ENCODE measurements at places on chromosomes 6 and 20.
A peak's percentile ranks its signal among the peaks of the same experiment; 100 is the strongest.

GRCh38 chr20:49386848-49387580 is 95.5 kb downstream of the KCNB1 start:
- no peak overlapping the region for H3K4me3 ChIP-seq
- H3K27ac ChIP-seq = peak overlapping the region; percentile 60
- H3K4me1 ChIP-seq = peaks cover 11% of the 10 kb centered on the region
- no peak for DNase-seq
- H3K36me3 ChIP-seq = no peaks in the 10 kb centered on the region
- H3K27me3 ChIP-seq = peaks cover 37% of the 10 kb centered on the region

DNA sequence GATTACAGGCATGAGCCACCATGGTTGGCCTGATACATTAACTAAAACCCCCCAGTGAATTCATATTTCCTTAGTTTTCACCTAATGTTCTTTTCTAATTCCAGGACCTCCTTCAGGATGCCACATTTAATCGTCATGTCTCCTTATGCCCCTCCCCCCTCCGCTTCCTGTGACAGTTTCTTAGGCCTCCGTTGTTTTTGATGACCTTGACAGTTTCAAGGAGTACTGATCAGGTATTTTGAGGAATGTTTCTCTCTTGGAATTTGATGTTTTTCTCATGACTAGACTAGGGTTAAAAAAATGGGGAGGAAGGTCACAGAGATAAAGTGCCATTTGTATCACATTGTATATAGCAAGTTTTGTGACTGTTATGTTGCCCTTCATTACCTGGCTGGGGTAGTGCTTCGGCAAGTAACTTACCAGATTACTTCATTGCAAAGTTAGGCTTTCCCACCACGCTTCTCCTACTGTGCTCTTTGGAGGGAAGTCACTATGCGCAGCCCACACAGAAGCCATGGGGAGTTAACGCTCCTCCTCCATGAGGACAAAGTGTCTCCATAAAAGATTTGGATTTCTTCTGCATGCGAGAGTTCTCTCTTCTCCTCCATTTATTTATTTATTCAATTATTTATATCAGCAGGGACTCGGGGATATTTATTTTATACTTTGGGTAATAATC is 99.5 kb downstream of the NCR2 start:
- H3K4me1 ChIP-seq = peaks cover 35% of the 10 kb centered on the region
- no peak for DNase-seq
- no peak overlapping the region for H3K4me3 ChIP-seq

DNA sequence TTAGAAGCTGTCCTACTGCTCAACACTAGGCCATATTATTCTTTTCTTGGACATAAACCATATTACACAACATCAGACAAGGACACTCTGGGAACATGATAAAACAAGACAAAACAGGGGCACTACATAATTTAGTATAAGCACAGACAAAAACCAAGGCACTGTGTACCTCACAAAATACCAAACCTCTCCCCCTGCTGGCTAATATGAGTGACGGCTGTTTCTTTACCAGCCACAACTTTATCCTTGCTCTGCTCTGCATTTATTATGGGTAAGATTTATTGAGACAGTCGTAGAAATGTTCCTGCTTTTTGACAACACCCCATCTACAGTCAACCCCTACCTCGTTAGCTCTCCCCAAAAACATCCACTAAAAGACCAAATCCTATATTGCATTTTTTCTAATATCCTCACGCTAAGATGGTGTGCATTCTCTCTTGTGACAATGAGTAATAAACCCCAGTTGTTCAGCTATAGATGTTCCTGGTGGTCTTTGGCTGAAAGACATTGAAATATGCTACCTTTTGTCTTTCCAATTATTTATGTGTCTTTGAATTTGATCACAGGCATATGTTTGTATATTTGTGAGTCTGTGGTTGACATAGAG is 23.8 kb upstream of the POLR1H start:
- H3K4me3 ChIP-seq = no peak overlapping the region
- no peaks in the 10 kb centered on the region for H3K4me1 ChIP-seq
- peaks cover 38% of the 10 kb centered on the region for H3K36me3 ChIP-seq
- no peak overlapping the region for H3K27ac ChIP-seq

GRCh38 chr20:50339466-50339901 is 148.9 kb downstream of the CEBPB start:
- H3K4me1 ChIP-seq = peaks cover 37% of the 10 kb centered on the region
- peaks cover 22% of the 10 kb centered on the region for H3K27me3 ChIP-seq

- peaks cover 9% of the 10 kb centered on the region for H3K4me1 ChIP-seq
- H3K27ac ChIP-seq = no peak overlapping the region
- DNase-seq = no peak
These were observed 8.0 kb upstream of the UBE2J1 start for GRCh38 chr6:89360415-89360999.

- peaks cover 7% of the 10 kb centered on the region for H3K4me1 ChIP-seq
- H3K4me3 ChIP-seq = no peak overlapping the region
- no peak overlapping the region for H3K27ac ChIP-seq
- H3K36me3 ChIP-seq = no peaks in the 10 kb centered on the region
- no peak for DNase-seq
These were observed 311.1 kb upstream of the RNF24 start for GRCh38 chr20:4326195-4327065.

- H3K36me3 ChIP-seq = no peaks in the 10 kb centered on the region
- peaks cover 3% of the 10 kb centered on the region for H3K27me3 ChIP-seq
- no peak for DNase-seq
These were observed 164.4 kb upstream of the KCNG1 start for GRCh38 chr20:51187261-51187660.

- no peak overlapping the region for H3K4me3 ChIP-seq
- H3K4me1 ChIP-seq = peaks cover 30% of the 10 kb centered on the region
- no peak for DNase-seq
- H3K27me3 ChIP-seq = peaks cover 6% of the 10 kb centered on the region
These were observed 42.7 kb upstream of the EZR start for GRCh38 chr6:158861686-158862381.

- peak overlapping the region; percentile 55 for H3K27ac ChIP-seq
- H3K27me3 ChIP-seq = peaks cover 7% of the 10 kb centered on the region
- H3K4me1 ChIP-seq = peaks cover 93% of the 10 kb centered on the region
- peak overlapping the region; percentile 29 for H3K4me3 ChIP-seq
These were observed 2.1 kb downstream of the APOBEC2 start for GRCh38 chr6:41055149-41055548.

- H3K4me1 ChIP-seq = no peaks in the 10 kb centered on the region
- DNase-seq = no peak
- no peak overlapping the region for H3K4me3 ChIP-seq
- H3K27ac ChIP-seq = no peak overlapping the region
These were observed 7.6 kb upstream of the ADGRF4 start for GRCh38 chr6:47690791-47691190.

GRCh38 chr6:6397842-6398241 is 77.4 kb upstream of the F13A1 start:
- H3K36me3 ChIP-seq = no peaks in the 10 kb centered on the region
- no peaks in the 10 kb centered on the region for H3K4me1 ChIP-seq
- H3K27ac ChIP-seq = no peak overlapping the region

DNA sequence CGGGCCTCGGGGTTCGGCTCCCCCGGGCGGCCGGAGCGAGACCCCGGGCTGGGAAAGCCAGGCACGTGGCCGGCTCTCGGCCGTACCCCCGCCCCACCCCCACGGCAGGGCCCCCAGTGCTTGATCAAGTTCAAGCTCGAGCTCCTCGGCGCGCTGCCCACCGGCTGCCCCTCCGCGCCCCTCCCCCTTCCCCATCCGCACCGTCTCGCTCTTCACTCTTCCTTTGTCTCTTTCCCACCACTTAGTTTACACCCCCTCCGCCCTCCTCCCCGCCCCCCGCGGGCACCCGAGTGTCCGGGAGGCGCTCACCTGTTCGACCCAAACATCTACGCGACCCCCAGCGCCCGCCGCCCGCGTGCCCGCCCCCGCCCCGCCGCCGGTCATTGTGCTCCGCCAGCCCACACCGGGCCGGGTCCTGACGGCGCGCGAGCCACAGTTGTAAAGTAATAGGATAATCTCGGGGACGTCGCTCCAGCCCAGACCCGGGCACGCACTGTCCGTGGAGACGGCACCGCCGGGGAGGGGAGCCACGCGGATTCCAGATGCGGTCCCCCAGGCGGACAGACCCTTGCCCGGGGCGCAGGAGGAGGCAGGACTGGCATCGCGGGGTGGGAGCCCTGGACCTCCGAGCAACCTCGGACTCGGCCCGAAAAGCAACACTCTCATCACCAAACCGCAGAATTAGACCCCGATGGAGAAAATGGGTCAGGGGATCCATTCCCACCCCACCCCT is 100.7 kb downstream of the NOL4L start:
- H3K4me3 ChIP-seq = peak overlapping the region; percentile 87
- peaks cover 21% of the 10 kb centered on the region for H3K36me3 ChIP-seq
- peak; percentile 77 for DNase-seq
- H3K27ac ChIP-seq = peak overlapping the region; percentile 72

GRCh38 chr20:60026010-60026409 is 67.8 kb downstream of the CDH26 start:
- peak overlapping the region; percentile 8 for H3K27ac ChIP-seq
- H3K36me3 ChIP-seq = no peaks in the 10 kb centered on the region
- H3K4me3 ChIP-seq = no peak overlapping the region
- no peak for DNase-seq
- no peaks in the 10 kb centered on the region for H3K4me1 ChIP-seq

- no peak for DNase-seq
- peaks cover 4% of the 10 kb centered on the region for H3K27me3 ChIP-seq
- no peak overlapping the region for H3K27ac ChIP-seq
These were observed 105.1 kb upstream of the CNKSR3 start for GRCh38 chr6:154615483-154616025.

- no peak for DNase-seq
- H3K4me1 ChIP-seq = peaks cover 28% of the 10 kb centered on the region
- no peak overlapping the region for H3K4me3 ChIP-seq
- peaks cover 31% of the 10 kb centered on the region for H3K36me3 ChIP-seq
These were observed 116.1 kb upstream of the TIAM2 start for GRCh38 chr6:154878871-154879491.

GRCh38 chr20:14046534-14046933 is 51.2 kb downstream of the MACROD2 start:
- DNase-seq = no peak
- H3K4me3 ChIP-seq = no peak overlapping the region
- peaks cover 4% of the 10 kb centered on the region for H3K36me3 ChIP-seq
- H3K27me3 ChIP-seq = no peaks in the 10 kb centered on the region

GRCh38 chr6:13292774-13293173 is 35.6 kb downstream of the TBC1D7 start:
- peaks cover 29% of the 10 kb centered on the region for H3K4me1 ChIP-seq
- no peak overlapping the region for H3K4me3 ChIP-seq
- DNase-seq = no peak
- peaks cover 3% of the 10 kb centered on the region for H3K27me3 ChIP-seq
- H3K36me3 ChIP-seq = peaks cover 89% of the 10 kb centered on the region
- H3K27ac ChIP-seq = no peak overlapping the region

DNA sequence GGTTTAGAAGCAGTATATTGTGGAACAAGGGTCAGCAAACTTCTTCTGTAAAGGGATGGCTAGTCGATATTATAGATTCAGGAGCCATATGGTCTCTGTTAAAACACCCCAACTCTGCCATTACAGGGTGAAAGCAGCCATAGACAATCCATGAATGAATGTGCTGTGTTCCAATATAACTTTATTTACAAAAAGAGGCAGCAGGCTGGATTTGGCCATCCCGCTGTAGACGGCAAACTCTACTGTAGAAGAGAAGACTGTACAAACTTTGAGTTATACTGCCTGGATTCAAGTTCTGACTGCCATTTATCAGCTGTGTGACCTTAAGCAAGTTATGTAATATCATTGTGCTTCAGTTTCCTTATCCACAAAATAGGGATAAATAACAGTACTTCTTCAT is 33.7 kb upstream of the SNX9 start:
- no peaks in the 10 kb centered on the region for H3K36me3 ChIP-seq
- H3K4me1 ChIP-seq = no peaks in the 10 kb centered on the region
- DNase-seq = no peak

- peaks cover 49% of the 10 kb centered on the region for H3K27me3 ChIP-seq
- H3K4me3 ChIP-seq = no peak overlapping the region
- no peak overlapping the region for H3K27ac ChIP-seq
- H3K4me1 ChIP-seq = no peaks in the 10 kb centered on the region
- DNase-seq = no peak
- no peaks in the 10 kb centered on the region for H3K36me3 ChIP-seq
These were observed 48.7 kb upstream of the FOXQ1 start for GRCh38 chr6:1263039-1263849.

DNA sequence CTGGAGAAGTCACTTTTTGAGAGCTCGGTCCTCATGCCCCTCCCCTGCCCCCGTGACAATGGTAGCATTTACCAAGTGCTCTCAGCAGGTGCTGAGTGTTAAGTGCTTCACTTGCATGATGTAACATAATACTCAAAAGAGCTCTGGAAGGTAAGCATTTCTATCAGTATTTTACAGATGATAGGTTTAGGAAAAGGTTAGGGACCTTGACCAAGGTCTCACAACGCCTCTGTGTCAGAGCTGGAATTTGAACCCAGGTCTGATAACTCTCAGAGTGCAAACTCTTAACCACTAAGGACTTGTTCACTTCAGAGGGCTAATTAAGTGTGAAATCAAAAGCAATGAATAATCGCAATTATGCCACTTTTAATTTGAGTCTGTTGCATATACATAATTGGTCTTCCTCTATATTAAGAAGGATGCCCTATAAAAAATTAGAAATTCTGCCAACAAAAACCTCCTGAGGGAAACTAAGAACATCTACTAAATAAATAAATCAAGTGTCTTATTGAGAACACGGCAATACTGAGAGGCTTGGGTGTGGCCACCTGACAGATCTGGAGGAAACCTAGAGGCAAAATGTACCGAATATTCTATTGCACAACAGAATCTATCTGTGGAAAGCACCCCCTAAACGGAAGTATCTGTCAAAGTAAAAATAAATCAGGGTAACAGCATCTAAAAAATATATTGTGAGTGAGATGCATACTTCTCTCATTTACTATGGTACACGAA is 109.8 kb downstream of the BACH2 start:
- H3K4me3 ChIP-seq = no peak overlapping the region
- no peaks in the 10 kb centered on the region for H3K27me3 ChIP-seq
- H3K4me1 ChIP-seq = peaks cover 10% of the 10 kb centered on the region
- no peak for DNase-seq
- no peak overlapping the region for H3K27ac ChIP-seq

- no peak overlapping the region for H3K27ac ChIP-seq
- no peaks in the 10 kb centered on the region for H3K27me3 ChIP-seq
- no peak for DNase-seq
- no peaks in the 10 kb centered on the region for H3K36me3 ChIP-seq
- no peak overlapping the region for H3K4me3 ChIP-seq
These were observed 1260.8 kb upstream of the GJE1 start for GRCh38 chr6:140871911-140872310.

Data from nephron progenitor cell (in vitro differentiated cells).